ENCODE measurements at places on chromosomes 16 and 17.

DNA sequence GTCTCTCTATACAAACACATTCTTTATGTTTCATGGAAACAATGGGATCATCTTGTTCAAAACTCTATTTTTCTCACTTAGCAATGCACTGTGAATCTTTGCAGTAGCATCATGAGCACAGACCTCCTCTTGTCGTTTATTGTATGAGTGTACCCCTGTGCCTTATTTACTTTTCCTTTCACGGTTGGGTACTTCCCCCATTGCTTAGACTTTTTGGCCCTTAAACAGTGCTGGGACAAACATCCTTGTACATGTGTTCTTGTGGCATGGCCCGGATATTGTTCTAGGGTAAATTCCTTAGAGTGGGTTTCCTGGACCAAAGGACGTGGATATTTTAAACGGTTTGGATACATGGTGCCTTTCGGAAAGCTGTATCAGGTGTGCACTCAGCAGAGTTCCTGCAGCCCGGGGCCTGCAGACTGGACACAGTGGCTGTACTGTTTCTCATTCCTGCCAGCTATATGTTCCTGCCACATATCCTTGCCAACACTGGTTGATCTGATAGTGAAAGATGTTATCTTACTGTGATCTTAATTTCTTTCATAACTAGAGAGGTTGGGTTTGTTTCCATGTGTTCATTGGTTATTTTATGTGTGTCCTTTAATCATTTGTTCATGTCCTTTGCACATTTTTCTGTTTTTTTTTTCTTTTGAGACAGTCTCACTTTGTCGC is 111.1 kb downstream of the OR1D5 start:
- no peak for DNase-seq

DNA sequence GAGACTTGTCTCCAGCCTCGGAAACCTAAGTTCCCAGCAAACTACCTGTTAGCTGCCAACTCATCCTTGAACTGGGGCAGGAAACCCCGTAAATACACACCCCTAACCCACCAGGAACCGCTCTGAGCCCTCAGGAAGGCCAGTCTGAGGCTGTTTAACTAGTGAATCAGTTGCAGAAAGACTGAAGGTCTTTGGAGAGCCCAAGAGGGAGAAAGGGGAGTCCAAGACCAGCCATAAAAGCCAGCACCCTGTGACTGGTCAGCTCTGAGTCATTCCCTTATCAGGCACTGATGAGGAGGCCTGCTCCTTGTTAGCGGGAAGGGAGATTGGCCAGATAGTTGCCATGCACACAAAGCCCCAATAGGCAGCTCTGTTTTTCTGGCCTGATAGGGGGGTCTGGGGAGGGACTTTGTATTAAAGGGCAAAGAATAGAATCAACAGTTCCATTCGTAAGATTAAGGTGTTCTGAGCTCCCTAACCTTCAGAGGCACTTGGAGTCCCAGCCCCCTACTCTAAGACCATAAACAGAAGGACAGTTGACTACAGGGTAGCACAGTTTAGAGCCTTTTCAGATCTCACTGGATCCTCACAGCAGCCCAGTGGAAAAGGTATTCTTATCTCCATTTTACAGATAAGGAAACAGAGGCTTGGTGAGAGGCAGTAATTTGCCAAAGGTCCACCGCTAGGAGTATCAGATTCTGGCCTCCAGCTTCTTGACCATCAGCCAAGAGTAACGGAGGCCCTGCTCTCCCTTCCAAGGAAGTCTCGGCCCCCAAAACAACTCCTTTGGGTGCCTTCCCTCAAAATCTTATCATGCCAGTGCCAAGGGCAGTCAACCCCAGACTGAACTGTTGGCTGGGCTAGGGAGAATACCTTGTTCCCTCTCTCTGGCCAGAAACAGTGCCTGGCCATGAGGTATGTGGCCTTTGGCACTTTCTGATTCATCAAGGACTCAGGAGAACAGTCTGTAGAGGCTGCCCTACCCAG is 2.2 kb upstream of the KRT19 start:
- peak; percentile 93 for DNase-seq

DNA sequence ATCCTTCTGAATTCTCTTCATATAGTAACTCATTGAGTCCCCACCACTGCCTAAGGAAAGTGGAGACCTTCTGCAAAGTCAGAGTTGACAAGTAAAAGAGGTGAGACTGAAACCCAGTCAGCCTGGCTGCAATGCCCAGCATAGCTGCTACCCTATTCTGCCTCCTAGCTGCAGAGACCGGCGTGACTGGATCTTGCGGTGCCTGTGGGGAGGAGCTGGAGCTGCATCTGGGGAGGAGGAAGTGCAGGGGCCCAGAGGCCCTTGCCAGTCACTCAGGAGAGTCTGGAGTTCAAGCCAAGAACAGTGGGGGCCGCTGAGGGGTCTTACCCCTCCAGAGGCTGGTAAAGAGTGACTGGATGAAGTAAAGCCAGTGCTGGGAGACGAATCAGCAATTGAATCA is 35.0 kb upstream of the ZNF423 start:
- DNase-seq = no peak

- DNase-seq = peak; percentile 61
Observed at GRCh38 chr17:39596543-39597267, 11.0 kb downstream of the NEUROD2 start.

DNA sequence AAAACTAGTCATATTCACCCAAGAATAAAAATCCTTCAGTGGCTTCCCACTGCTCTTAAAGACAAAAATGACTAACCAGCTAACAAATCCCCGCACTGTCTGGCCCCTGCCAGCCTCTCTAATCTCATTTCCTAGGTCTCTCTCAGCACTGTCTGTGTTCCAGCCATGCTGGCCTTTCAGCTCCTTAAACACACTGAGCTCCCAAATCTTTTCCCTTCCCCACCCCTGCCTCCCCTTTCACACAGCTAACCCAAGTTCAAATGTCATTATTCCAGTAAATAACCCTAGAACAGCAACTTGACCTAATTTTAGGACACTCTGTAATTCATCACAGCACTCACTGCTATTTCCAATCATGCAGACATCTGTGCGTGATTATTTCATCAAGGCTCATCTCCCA is 7.8 kb downstream of the SHCBP1 start:
- DNase-seq = no peak

GRCh38 chr17:30396129-30396528 is 17.4 kb downstream of the CPD start:
- DNase-seq = no peak

DNA sequence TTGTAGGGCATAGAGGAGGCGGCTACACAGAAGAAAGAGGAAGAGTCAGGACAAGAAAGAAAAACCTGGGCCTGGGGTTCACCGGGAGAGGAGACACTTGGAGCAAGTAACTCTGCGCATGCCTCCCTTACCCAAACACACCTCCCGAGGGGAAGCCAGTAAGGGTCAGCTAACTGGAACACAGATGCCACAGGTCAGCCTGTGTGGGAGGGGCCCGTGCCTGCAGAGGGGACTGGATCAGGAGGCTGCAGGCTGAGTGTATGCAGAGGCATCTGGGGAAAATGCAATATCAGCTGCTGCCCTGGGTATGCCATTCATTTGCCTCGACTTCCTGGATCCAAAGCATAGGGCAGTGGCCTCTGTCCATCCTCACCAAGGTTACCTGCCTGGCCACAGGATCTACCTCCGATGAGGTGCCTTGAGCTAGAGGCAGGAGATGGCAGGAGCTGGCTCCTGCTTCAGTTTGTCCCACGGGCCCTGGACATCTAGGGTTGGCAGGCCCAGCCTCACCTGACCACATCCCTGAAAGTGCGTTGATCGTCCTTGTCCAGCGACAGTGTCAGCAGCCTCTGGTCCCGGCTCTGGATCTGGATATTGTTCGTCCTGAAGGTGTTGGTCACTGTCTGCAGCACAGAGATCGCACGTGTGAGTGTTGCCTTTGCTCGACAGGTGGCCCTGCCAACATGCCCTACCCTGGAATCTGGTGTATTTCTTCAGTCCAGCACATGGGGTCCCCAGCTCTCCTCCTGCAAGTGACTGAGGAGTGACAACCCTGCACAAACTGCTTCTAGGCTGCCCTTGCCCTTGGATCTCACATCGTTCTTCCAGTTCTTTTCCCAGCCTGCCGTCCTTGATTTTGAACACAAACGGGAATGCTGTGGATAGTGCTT is 4.6 kb upstream of the MFSD6L start:
- DNase-seq = no peak

DNA sequence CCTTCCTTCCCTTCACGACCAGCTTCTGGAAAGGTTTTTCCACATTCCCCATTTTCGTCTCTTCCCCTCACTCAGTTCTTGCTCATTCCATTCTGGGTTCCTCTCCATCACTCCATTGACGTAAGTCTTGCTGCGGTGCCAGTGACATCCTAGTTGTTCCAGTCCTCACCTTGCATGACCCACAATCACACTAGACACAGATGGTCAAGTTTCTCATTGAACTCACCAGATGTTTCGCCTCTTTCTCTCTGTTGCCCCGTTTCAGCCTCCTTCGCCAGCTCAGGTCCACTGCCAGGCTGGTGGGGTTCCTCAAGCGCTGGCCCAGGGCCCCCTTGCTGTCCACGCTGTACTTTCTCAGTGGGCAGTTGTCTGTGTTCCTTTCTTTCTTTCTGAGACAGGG is 43.4 kb downstream of the CCDC42 start:
- no peak for DNase-seq

GRCh38 chr16:87380881-87381280 is 2.7 kb downstream of the FBXO31 start:
- DNase-seq = no peak

GRCh38 chr16:74372369-74372768 is 3.7 kb upstream of the NPIPB15 start:
- peak; percentile 6 for DNase-seq

GRCh38 chr16:68469796-68470460 is 21.6 kb upstream of the SMPD3 start:
- DNase-seq = no peak

DNA sequence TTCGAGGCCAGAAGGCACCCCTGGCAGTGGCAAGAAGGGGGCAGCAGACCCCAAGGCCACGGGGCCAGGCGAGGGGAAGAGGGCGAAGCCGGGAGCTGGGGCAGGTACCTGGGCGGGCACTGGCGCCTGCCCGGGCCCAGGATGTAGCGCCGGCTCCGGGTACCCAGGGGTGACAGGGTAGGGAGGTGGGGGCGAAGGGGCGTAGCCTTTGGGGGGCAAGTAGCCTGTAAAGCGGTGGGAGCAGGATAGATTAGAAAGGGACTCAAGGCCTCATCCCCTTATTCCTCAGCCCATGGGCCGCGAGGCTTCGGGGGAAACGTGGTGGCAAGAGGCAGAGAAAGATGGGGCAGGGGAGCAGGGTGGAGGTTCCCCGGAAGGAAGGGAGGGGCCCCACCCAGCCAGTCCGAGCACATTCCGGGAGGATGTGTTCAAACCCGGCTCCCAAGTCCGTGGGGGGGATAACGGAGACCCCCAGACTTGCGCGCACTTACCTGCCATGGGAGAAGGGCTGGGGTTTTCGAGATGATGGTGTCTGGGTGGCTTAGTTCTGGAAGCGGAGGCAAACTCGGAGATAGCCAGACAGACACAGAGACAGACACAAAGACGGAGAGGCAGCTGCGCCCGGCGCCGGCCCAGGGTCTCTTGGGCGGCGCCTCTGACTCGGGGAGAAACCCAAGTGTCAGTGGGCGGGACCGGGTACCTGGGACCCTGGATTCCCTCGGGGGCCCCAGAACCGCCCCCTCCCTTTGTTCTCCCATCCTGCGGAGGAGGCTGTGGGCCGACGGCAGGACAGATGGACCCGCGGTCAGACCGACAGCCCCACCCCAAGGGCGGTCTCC is 493 bp downstream of the PLSCR3 start:
- peak; percentile 74 for DNase-seq

- DNase-seq = no peak
Observed at GRCh38 chr17:74945543-74945942, 9.8 kb downstream of the OTOP3 start.

GRCh38 chr17:21078016-21078780 is 35.4 kb upstream of the USP22 start:
- no peak for DNase-seq

GRCh38 chr17:29615048-29615385 is 7.7 kb downstream of the CORO6 start:
- DNase-seq = peak; percentile 36

DNA sequence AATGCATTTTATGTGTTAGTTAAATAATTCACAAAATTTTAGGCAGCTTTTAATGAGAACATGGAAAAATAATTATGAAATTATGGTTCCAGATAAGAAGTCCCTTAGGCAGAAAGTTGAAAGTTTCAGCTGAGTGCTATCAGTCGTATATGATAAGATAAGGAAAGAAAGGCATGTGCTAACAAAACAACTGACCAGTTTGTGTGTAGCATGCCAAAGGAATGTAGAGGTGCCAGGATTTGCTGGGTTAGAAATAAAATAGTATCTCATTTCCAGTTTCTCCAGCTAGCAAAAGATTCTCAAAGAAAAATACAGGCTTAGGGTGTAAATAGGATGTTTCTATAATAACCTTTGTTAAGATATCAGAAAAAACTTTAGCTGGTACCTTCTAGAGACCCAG is 1044.5 kb upstream of the CDH8 start:
- DNase-seq = no peak

DNA sequence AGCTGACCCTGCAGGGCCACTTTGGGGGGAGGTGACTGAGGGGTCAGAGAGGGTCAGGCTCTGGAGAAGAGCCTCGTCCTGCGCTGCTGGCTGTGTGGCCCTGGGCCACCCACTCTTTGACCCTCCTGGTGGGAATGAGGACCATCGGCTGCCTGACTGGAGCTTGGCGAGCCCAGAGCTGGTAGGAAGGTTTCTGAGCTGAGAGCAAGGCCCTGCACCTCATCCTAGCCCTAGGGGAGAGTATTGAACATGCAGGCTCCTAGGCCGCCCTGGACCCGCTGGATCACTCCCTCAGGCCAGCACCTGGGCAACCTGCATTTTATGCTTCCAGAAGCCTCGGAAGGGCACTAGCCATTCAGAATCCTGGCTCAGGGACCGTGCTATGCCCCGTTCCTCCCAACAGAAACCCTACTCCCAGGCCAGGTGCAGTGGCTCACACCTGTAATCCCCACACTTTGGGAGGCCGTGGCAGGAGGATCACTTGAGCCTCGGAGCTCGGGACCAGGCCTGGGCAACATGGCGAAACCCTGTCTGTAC is 14.5 kb downstream of the MAP2K3 start:
- DNase-seq = no peak

GRCh38 chr17:70037498-70037897 is 37.5 kb upstream of the KCNJ16 start:
- DNase-seq = no peak

DNA sequence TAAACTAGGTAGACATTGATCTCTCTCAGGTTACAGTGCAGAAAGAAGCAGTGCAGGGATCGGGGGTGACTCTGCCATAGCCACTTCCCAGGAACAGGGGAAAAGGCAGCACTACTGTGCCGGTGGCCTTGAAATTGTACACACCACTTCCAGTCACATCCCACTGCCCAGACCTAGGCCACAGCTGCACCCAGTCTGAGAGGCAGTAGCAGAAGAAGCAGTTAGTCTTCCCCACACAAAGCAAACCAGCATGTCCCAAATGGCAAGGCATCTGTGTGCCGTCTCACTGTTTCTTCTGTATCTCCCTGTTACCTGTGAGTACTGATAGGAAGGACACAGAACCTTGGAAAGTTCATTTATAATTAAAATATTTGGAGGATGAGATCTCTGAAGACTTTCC is 47.0 kb downstream of the TMC6 start:
- no peak for DNase-seq

DNA sequence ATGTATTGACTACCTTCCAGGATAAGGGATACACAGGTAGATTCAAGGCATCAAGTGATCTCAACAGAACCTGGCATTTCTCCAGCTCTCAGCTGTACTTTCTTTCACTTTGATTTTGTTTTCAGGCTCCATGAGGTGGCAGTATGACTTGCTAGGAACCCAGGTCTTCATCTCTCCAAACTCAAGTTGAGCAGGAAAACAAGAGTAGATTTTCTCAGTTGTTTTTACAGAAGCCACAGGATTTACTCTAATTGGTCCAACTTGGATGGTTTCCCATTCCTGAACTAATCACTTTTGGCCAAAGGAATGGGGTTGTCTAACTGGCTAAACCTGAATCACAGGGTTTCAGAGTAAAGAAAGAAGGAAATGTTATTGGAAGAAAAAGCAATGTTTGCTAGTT is 146.6 kb downstream of the TRIM37 start:
- DNase-seq = no peak

Data from SK-N-SH (cell line).